ENCODE measurements at places on chromosomes 7 and 10.
A peak's percentile ranks its signal among the peaks of the same experiment; 100 is the strongest.

DNA sequence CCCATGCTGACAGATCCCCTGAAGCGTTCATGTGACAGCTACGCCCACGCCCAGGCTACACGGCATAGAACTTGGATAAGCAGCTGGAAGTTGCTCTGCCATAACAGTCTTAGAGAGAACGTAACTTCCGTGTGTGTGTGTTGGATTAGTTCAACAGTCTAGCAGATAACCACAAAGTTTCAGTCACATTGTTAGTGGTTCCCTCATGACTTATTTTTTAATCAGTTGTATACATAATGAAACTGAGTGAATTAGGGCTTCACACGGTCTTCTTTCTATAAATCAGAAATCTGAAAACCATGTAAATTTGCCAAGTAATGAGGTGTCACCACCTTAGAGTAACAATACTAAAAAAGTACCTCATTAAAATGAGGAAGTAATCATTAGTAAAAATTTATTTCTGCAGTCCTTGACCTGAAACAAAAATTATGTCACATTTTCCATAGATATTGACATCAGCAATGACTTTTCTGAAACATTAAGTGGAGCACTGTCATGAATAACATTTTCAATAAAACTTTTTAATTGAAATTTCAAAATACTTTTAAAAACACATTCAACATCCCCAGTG, 21.7 kb upstream of the MACC1 start:
- DNase-seq: no peak

DNA sequence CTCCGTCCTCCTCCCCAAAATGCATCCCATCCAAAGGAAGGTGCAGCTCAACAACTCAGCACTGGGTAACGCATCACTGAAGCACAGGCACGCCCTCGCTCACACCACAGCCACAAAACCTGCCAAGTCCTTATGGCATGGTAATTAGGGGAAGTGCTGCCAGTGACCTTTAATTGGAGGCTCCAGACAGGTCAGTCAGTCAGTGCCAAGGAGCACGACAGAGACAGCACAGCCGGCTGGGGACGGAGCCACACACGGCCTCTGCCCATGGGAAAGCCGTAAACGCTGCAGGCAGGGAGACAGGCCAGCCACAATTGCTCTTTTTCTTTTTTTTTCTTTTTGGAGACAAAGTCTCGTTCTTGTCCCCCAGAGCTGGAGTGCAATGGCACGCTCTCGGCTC, 146.5 kb downstream of the MAD1L1 start:
- DNase-seq: no peak

GRCh38 chr10:37711617-37712488, 145.6 kb downstream of the ZNF248 start:
- no peak for DNase-seq

- DNase-seq: no peak
Measured at GRCh38 chr7:83930262-83930661, 264.3 kb downstream of the SEMA3A start.

GRCh38 chr7:134045716-134046115, 81.4 kb upstream of the LRGUK start:
- DNase-seq: no peak

DNA sequence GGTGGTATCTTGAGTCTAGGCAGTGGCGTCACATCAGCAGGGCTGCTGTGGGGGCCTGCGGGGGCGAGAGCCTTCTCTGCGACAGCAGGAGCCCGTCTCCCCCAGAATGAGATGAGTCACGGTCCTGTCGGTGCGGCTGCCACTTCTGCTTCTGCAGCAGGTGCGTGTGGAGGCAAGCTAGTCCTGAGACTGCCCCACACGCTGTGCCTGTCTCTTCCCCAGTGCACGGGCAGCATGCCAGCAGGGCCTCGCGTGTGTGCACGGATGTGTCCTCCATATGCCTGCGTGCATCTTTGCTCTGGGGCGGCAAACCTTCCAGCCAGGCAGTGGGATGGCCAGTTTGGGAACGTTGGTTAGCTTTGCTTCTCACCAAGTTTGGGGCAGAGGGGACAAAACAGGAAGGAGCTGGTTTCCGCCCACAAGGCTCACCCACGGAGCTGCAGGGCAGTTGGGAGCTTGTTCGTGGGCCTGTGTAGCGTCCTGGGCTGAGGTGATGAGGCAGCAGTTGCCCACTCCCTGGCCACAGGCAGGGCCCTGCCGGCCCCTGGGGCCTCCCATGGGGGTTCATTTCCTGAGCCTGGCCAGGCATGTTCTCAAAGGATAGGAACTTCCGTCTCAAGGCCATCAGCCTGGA, 60.8 kb upstream of the PPIF start:
- DNase-seq: peak; percentile 85

GRCh38 chr10:67156239-67156638, 230.4 kb downstream of the LRRTM3 start:
- DNase-seq: no peak

DNA sequence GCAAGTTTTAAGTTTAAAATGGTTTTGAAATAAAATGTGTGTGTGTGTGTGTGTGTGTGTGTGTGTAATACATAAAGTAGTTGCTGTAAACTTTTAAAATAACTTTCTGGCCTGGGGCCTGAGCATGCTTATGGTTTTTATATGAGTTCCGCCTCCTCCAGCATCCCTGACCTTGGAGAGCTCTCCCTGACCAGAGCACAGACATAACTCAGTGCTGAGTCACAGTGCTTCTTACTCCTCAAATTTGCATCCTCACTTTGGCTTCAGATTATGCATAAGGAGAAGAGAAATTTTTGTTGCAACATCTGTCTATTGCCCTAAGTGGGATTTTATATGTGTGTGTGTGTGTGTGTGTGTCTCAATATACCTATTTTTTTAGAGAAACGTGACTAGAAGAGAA, 200.8 kb downstream of the ELMO1 start:
- DNase-seq: no peak

- DNase-seq: no peak
Measured at GRCh38 chr10:96188421-96188820, 58.3 kb downstream of the ZNF518A start.

DNA sequence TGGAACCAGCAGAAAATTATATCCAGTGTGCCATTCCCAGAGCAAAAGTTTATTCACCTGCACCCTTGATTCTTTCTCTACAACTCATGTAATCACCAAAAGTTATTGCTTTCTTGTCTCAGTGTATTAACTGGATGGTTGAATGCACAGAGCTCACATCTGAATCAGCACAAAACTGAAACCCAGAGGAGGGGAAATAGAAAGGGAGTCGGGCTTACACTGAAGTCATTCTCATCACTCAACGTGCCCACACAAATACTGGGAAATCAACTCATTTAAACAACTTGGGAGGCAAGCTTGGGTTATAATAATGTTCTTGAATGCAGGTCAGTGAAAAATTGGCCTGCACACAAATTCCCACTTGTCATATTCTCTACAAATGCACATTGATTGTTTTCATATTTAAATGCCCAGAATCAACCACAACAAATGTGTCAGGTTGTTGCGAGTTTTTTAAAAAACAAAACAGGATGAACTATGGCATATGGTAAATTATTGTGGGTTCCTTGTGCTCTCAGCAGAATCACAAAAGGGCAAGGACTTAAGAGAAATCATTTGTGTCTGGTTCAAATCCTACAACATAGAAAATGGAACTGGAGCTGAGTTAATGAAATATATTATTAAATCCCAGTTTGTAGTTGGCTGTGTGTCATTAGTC, 125.9 kb upstream of the NOBOX start:
- no peak for DNase-seq

DNA sequence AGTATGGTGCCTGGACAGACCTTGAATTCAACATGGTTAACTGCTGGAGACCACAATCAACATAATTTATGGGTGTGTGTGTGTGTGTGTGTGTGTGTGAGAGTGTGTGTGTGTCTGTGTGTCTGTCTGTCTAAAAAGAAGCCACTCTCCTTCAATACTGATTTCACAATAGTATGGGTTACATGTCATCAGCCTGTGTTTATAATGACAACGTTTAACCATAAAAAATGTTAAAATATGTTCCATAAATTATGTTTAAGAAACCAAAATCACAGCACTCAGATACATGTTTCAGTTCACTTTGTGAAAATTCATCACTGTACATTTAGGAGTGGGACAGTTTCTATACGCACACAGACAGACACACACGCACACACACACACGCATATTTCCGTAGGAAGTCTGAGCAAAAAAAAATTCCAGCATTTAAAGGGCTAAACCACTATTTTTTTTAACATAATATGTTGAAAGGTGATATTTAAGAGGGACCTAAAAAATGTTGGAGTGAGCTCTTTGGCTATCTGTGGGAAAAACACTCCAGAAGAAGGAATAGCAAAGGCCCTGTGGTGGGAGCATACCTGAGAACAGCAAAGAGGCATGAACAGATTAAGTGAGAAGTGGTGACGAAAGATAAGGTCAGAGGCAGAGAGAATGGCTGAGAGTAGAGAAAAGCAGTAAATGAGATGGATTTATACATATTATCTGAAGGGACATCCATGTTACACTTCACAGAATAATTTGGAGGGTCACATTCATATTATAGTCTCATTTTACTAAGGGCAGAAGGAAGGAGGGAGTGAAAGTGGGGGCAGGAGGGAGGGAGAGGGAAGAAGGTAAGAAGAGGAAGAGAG, 10.9 kb downstream of the PDZD8 start:
- no peak for DNase-seq

DNA sequence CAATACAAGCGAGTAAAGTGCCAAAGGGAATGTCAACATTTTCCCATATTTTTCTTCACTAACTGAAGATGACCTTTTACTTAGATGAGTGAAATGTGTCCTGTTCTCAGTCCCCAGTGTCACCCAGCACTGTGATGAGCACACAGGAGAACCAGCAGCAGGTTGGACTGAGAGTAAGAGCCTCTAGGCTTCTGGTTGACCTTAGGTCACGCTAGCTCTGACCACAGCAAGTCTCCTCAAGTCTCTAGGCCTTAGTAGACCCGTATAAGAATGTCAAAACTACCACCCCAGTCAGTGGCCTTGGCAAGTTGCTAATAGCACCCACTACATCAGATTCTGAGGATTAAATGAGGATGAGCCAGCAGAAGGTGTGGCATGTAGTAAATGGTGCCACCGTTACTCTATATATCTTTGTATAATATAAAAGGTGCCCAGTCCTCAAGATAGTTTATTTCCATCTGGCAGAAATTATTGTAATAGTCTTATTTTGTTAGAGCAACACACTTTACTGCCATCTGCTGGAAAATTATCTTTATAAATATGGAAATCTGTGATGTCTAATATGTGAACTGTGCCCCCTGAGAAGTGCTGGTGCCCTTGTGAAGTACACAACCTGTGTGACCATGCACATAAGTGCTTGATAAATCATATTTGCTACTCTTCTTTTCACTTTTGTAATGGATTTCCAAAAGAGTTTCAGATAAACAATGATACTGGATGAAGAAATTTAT, 75.7 kb downstream of the SPAG6 start:
- DNase-seq: no peak

- no peak for DNase-seq
Measured at GRCh38 chr10:49734676-49735075, 27.4 kb downstream of the OGDHL start.

DNA sequence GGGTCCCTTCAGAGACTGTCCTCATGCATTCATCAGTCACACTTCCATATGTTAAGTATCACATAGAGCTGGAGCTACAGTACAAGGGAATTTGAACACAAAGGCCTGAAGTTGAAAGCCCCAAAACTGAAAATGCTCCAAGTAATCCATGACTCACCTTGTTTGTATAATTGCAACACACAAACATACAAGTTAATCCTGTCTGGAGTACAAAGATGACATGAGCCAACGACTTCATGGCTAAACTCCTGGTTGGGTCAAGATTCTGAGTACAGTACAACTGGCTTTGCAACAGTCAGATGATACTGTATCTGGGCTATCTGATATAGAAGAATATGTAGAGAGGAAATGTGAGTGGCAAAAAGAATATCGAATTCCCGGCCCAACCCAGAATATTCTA, 73.1 kb upstream of the AASS start:
- DNase-seq: no peak

GRCh38 chr10:111440501-111440900, 363.7 kb downstream of the ADRA2A start:
- DNase-seq: no peak

GRCh38 chr7:141073641-141074161, at the start of gene TMEM178B:
TMEM178B (plus strand) TSS chr7:141074064.
- no peak for DNase-seq

- DNase-seq: no peak
Measured at GRCh38 chr10:17049195-17049594, 80.4 kb downstream of the CUBN start.

GRCh38 chr7:22726907-22727713, at the start of gene IL6:
IL6 (plus strand) TSS chr7:22727200; CDS start chr7:22727263, 63 bp downstream.
- DNase-seq: no peak

- DNase-seq: no peak
Measured at GRCh38 chr10:32616438-32616837, 170.5 kb downstream of the CCDC7 start.

GRCh38 chr10:87739703-87740102, 78.3 kb downstream of the ATAD1 start:
- no peak for DNase-seq

GRCh38 chr10:7649673-7650300, 17.0 kb downstream of the ITIH5 start:
- DNase-seq: no peak

GRCh38 chr7:46391231-46392201, 470.4 kb upstream of the IGFBP3 start:
- DNase-seq: no peak

DNA sequence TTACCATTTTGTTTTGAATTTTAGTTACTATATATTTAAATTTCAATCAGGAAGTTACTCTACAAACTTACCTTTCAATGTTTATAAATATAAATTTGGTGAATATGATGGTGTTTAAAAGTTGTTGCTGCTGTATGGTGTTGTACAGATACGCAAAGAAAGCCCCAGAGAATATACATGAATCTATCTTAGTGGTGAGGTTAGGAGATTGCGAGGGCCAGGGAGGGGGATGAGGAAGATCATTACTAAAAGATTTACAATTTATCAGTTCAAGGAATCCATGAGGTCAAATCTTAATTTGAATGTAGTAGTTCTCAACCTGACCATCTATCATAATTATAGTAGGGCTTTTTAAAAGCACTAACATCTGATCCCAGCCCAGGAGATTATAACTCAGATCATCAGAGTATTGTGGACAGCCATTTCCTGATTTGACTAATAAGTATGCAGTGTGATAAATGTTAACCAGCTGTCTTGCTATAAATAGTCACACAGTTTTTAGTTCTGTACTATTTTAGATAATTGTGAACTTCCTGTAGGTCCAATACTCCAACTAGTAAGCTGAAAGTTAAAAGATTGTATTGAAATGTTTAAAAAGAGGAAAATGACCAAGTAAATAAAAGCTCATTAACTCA, 23.6 kb downstream of the FAM3C start:
- DNase-seq: no peak

- DNase-seq: no peak
Measured at GRCh38 chr7:144497282-144497681, 93.8 kb upstream of the NOBOX start.

Measured in activated CD4-positive, alpha-beta T cell treated with anti-CD3 and anti-CD28 coated beads for 4 hours (primary cell).